ENCODE measurements at places on chromosomes 12 and 14.

- DNase-seq, result no peak
These were observed 342.5 kb downstream of the EMP1 start for GRCh38 chr12:13539051-13539450.

- DNase-seq, result no peak
These were observed 80.8 kb downstream of the ZNF664 start for GRCh38 chr12:124053851-124054250.

DNA sequence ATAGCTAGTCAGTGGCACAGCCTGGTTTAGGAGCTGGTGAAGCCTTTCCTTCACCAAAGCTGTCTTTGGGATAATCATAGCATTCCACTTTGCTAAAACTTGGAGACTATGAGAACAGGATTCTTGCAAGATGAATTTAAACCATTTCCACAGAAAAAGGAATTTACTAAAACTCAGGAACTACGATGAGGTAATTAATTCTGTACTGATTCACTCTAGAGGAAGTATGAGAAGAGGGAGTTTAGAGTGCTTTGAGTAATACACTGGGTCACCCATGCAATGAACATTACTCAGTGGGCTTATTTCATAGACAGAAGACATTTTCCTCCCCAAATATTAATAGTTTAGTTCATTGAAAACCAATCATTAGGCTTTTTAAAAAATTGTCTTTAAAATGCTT, 73.0 kb downstream of the RMST start:
- no peak for DNase-seq

DNA sequence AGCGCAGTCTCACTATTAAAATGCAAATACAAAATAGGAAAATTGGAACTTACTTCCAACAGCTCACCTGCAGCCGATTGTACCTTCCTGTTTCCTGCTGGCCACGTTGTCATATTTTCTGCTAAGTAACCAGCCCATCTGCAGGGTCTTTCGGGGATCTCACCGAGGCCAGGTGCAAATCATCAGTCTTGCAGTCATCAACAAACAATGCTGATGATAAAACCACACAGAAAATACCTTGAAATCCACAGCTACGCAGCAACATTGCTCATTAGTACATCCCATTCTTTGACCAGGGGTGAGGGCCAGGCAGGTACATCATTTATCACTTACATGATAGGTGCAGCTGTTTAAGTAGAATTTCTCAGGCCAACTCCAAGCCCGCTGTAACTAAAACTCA, 406.9 kb downstream of the TMEM121 start:
- DNase-seq, result no peak

GRCh38 chr14:85991156-85991555, 461.2 kb downstream of the FLRT2 start:
- no peak for DNase-seq

- no peak for DNase-seq
These were observed 906 bp downstream of the MARK3 start for GRCh38 chr14:103385929-103386712.

GRCh38 chr14:44895716-44896115, 66.0 kb downstream of the KLHL28 start:
- DNase-seq, result no peak

DNA sequence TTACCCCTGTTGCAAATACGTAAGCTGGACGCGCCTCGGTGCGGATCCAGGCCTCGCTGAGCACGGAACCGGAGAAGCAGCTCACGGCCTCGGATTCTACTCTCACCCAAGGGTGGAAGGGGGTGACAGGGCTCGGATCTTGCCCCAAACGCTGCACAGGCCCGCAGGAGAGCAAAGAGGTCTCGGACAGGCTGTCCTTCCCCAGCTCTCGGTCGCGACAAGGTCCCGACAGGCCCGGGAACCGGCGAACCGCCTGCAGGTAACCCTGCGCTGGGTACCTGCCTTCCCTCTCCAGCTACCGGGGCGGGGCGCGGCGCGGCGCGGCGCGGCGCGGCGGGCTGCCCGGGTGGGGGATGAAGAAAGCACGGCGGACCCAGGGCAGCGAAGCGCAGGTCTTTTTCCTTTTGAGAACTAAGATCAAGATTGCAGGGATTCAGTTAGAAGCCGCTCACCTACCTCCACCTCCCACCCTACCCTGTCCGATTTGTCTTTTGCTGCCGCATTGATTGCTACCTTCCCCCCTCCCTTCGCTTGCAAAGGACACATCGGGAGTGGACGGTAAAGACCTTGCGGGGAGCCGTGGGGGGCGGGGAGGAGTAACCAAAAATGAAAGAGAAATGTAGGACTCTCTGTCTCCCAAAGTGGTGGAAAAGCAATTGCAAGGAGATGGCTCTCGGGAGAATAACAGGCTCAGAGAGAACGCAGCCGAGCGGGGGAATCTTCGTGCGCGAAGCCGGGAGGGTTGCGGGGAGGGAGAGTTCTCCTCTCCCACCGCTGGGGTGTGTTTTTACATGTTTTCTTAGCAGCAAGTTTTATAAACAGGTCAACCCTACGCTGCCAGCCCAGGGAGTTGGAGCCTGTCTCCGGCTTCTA, 8.4 kb upstream of the TBX3 start:
- DNase-seq, result no peak

DNA sequence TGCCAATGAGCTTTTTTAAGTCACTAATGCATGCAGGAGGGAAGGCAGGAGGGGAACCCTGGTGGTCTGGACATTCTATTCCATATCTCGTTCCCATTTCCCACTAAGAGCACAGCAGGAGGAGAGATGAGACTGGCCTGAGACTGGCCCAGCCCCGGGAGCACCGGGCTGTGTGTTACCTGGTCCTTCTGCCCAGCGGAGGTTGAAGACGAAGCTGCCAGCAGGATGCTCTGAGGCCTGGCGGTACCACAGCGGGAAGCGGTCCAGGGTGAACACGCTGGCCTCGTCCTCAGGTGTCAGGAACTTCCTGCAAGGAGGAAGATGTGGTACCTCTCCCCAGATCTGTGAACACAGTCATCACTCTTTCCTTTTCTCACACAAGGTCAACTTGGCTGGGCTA, 23.9 kb downstream of the LRTM2 start:
- DNase-seq, result no peak

- no peak for DNase-seq
These were observed 4.1 kb downstream of the CKB start for GRCh38 chr14:103518422-103519042.

- no peak for DNase-seq
These were observed 803.5 kb downstream of the FLRT2 start for GRCh38 chr14:86333493-86333892.

DNA sequence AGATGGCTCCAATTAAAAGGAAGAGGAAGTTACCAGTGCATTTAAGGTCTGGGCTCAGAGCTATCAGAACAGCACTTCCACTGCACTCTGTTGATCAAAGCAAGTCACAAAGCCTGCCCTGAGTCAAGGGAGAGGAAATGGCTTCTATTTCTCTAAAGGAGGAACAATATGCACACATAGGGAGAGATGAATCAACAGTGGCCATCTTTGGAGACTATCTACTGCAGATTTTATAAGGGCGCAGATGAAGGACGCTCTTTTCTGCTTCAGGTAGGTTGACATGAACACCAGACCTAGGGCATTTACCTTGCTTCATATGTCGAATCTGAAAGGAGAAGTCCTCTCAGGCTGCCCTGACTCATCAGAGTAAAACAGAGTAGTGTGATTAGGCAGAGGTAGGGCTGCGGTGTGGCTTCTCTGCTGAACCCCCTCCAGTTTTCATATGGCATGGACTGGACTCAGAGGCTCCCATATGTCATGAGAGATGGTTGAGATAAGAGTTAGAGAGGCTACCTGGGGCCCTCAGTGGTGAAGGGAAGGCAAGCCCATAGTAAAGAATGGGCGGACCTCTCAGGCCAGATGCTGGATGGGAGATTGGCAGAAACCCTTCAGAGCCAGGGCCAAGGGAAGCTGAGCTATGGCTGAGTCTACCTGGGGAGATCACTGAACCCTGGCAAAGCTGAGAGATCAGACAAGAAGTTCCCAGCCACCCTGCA, 84.4 kb downstream of the ARF6 start:
- no peak for DNase-seq

DNA sequence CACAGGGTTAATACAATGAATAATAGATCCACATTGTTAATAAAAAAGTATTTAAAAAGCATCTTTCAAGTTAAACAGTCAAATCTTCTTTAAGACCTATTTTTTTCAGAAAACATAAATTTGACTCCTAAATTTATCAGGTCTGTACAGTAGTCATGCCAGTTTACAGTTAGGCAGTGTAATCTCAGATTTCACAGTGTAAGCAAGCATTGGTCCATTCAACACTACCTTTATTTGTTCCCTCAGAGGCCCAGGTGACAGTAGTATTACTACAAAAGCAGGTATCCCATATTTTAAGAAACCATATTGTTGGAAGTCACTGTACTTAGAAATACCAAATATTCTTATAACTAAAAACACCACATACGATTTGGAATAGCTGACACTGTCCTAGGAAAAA, 6.1 kb downstream of the ATP2B1 start:
- no peak for DNase-seq

DNA sequence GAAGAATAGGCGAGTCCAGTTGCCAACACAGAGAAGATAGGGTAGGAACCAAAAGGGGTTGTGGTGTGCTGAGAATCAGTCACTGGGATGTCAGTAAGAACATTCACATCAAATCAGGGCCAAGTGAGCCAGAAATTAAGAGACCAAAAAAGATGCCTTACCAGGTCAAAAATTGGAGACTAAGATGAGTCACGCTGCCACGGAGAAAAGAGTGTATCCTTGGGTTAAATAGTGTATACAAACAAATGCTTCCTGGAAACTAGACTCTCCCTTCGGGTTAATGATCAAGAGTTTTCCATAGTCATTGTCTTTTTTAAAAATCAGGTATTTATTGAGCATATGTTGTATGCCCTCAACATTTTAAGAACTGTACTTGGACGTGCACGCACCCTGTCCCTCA, 45.2 kb upstream of the BAZ1A start:
- no peak for DNase-seq

DNA sequence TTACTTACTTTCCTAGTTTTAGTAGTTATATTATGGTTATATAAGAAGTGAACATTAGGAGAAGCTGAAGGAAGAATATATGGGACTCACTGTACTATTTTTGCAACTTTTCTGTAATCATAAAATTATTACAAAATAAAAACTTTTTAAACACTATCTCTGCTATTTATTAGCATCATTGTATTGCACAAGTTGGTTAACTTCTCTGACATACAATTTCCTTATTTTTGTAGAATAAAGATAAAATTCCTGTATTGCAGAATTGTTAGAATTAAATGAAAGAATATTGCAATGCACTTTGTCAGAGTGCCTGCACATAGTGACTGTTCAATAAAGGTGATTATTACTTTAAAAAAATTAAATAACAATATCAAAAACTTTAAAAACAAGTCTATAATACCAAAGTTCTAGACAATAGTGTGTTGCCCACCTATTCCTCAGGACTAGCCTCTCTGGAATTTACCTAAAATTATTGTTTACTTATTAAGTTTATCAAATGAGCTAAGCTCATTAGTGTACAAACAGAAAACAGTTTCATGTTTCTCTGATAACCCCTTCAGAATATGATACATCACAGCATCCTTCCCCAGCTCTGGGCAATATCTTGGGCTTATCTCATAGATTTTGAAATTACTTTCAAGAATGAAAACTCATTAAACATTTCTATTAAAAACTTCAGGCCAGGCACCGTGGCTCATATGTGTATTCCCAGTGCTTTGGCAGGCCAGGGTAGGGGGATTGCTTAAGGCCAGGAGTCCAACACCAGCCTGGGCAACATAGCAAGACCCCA, 77.4 kb upstream of the TMPO start:
- DNase-seq, result no peak
